ENCODE measurements at places on chromosomes 3 and 15. TPM values are rescaled to one million over a fixed set of nuclear protein-coding genes. Genes with fewer than 3 reads are reported as not detected.
A peak's percentile ranks its signal among the peaks of the same experiment; 100 is the strongest.

CTXND1 gene
- total RNA-seq, result not detected

TGM4 gene
- not detected for total RNA-seq

ZNF660 gene
- total RNA-seq, result 2.0 TPM

C3orf49 gene
- total RNA-seq, result not detected

COLQ gene
- total RNA-seq, result 1.8 TPM

FETUB gene
- not detected for total RNA-seq

TMCO5A gene
- 0.49 TPM for total RNA-seq

SI gene
- not detected for total RNA-seq

CNTN3 gene
- total RNA-seq, result 0.74 TPM

COL8A1 gene
- 24.3 TPM for total RNA-seq

DNA sequence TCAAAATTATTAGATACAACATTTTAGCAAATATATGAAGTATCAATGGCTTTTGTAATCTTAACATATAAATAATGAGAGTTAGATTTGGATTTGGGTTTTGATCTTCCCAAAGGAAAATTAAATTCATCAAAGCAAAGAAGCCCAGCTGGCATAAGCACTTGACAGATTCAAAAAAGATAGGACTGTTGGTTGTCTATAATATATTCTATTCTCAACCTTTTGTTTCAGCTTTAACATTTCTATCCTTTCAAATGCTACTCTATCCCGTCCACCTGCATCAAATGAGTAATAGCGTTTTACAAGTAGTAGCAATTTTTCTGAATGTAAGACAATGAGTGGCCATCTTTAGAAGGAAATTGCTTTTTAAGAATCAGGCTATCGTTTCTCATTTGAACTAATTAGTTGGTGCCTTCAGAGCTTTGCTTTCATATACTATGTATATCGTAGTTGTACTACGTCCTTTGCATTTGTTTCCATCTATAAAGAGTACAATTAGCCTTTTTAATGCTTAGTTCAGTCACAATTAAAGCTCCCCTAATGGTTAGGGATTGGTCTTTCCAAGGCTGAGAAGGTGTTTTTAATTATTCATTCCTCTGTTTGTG, 278.0 kb downstream of the UBE2E2 start:
- no peak for DNase-seq

- DNase-seq, result peak; percentile 32
These were observed 674 bp downstream of the SERP1 start for GRCh38 chr3:150545419-150546225.

GRCh38 chr3:71438904-71439303, 144.6 kb downstream of the FOXP1 start:
- DNase-seq, result no peak

DNA sequence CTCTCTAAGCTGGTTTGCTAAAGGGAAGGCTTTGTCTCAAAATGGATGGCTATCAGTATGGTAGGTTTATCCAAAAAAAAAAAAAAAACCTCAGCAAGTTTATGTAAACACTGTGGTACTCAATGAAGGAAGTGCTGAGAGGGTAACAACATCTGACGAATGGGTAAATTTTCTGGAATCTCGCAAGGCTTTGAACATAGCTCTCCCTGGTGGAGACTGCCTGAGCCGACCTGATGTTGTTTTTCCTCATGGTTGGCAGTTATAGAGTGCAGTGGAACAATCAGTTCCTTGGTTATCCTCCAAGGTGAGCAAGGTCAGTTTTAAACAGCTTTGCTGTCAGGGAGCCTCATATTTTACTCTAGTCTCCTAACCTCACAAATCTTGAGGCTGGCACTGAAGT, 94.6 kb downstream of the ZPLD1 start:
- peak; percentile 26 for DNase-seq

- DNase-seq, result no peak
These were observed 1.4 kb downstream of the MTMR10 start for GRCh38 chr15:30990036-30990435.

DNA sequence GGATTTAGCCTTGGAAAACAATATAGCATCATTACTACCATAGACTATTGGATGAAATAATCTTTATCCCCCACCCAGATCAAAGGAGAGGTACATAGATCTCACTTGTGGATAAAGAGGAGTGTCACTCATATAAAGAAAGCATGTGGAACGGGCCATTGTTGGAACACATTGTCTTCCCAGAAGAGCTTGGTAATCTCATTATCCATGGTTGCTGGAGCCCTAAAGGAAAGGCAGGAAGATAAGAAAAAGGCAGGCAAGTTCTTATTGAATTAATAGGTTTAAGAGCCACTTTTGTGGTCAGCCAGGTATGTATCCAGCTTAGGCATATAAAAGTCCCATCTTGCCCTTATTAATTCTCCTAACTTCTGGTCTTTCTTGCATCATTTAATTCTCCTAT, 659.1 kb downstream of the GRM7 start:
- no peak for DNase-seq

DNA sequence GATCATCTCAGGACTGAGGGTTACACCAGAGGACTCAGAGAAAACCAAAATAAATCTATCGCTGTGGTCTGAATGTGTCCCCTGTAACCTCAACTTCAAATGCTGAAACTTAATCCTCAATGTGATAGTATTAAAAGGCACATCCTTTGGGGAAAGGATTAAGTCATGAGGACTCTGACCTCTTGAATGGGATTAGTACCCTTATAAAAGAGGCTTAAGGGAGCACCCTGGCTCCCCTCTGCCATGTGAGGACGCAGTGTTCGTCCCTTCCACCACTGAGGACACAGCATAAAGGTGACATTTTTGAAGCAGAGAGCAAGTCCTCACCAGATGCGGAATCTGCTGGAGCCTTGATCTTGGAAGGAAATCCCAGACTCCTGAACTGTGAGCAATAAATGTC, 39.5 kb downstream of the SRPRB start:
- no peak for DNase-seq

- no peak for DNase-seq
These were observed 52.8 kb downstream of the ATP8B4 start for GRCh38 chr15:50066202-50066601.

GRCh38 chr3:65170390-65171042, 482.7 kb upstream of the ADAMTS9 start:
- peak; percentile 87 for DNase-seq

DNA sequence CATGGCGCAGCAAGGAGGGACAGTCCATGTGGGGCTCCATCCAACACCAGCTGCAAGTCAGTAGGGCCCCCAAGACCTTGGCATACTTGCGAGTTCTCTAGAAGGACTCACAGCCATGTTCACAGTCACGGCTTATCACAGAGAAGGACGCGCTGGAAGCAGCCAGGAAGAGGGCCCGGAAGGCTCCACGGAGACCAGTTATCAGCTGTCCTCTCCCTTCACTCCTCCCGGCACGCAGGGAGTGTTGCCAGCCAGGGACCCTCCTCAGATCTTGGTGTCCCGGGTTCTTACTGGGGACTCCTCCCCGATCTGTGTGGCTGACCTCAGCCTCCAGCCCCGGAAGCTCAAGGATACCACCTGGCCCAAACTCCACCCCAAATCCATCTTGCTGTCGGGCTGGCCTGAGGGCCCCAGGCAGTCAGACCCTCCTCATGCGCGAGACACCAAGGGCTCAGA, 68.0 kb downstream of the SLTM start:
- DNase-seq, result peak; percentile 17

- DNase-seq, result no peak
These were observed 449.9 kb downstream of the OTOL1 start for GRCh38 chr3:161946443-161946960.

DNA sequence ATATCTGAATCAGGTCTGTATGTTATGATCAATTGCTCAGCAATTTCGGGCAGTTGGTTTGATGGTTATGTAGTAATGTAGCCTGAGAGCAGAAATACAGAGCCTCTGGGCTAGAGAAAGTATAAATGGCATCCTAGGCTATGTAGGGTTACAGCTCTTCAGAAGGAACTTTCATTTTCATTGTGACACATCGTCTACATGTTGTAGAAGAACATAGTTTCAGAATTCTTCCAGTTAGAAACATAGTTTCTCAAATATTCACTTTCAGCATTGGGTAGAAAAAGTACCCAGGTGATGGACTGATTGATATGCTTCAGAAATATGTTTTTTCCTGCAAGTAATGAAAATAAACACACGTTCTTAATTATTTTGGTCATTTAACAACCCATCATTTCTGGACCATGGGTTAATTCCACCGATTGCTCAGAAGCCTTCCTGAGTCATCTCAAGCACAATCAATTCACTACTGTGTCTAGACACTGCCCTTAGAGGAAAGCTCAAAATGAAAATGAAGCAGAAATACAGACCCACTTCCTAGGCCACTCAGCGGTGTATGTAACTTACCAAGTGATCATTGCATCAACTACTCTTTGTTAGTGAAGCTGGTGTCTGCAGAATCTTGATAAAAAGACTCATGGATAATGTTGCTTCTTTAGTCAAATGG, 88.8 kb upstream of the TSEN2 start:
- peak; percentile 20 for DNase-seq

DNA sequence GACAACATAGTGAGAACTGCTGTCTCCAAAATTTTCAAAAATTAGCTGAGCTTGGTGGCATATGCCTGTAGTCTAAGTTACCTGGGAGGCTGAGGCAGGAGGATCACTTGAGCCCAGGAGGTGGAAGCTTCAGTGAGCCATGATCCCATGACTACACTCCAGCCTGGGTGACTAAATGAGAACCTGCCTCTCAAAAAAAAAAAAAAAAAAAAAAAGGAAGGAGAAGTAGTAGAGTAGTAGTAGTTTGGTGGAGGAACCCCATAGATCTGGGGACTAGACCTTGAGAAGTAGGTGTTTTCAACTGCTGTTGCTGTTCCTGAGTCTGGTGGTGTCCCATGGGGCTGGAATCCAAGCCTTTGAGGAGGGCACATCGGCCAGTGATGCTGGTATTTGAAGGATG, 38.4 kb upstream of the UBE2E2 start:
- DNase-seq, result no peak

DNA sequence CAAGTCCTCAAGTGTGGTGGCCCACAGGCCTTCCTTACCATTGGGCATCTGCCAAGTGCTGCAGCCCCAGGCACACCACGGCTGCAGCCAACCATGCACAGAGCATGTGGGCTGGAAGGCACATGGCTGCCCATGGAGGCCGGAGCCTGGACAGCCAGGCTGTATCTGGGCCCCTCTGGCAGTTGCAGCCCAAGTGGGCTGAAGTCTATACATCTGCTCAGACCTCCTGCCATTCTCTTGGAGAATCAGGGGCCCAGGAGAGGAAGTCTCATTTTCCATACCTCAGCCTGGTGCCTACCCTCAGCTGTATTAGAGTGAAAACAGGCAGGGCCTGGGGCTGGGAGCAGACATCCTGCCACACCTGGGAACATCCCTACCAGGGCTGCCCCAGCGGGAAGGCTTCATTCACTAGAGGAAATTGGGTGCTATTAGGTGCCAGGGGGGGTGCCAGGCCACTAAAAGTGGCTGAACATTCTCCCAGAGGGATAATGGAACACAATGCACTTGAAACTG, 48.0 kb upstream of the SLCO2A1 start:
- DNase-seq, result no peak

DNA sequence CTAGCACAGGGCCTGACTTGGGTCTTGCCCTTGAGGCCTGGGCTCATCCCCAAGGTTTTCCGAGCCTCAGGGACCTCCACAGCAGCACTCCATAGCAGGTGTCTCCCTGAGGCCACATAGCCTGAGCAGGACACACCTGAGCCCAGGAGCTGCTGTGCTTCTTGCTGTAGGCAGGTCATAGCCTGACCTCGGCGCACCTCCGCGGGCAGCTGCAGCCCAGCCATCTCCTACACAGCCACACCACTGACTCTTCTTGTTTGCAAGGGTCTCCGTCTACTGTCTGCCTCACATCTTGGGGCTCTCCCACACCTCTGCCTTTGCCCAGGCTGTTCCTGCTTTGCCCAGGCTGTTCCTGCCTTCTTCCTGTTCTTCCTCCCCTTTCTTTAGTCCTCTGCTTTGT, 224.8 kb downstream of the SLCO3A1 start:
- no peak for DNase-seq

GRCh38 chr15:32120577-32121383, 90.5 kb downstream of the CHRNA7 start:
- DNase-seq, result no peak

DNA sequence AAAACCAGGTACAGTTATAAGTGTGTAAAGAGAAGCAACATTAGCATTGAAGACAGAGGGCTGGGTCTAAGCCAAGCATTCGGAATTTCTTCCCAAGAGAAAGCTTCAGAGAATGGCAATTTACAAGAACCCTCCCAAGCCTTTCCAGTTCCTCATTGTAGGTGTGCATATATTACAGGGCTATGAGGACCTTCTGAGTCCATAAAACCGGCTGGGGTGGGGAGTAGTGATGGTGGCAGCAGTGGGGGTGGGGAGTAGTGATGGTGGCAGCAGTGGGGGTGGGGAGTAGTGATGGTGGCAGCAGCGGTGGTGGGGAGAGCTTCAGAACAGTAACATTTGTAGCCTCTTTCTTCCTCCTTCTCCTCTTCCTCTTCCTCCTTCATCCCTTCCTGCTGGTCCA, 368.7 kb upstream of the UMPS start:
- DNase-seq, result no peak

GRCh38 chr3:153274561-153274960, 112.5 kb downstream of the RAP2B start:
- DNase-seq, result no peak

GRCh38 chr3:194686414-194686815, 732 bp downstream of the FAM43A start:
- DNase-seq, result no peak

- DNase-seq, result no peak
These were observed 665.9 kb downstream of the SQOR start for GRCh38 chr15:46300716-46301115.

- peak; percentile 56 for DNase-seq
These were observed 1.3 kb downstream of the SLC6A6 start for GRCh38 chr3:14403619-14404155.

GRCh38 chr3:13065727-13066126, 7.5 kb downstream of the IQSEC1 start:
- no peak for DNase-seq

- peak; percentile 42 for DNase-seq
These were observed 135.0 kb upstream of the COL8A1 start for GRCh38 chr3:99503350-99503749.

GRCh38 chr15:45050587-45050986, 27.6 kb downstream of the SORD start:
- DNase-seq, result no peak

DNA sequence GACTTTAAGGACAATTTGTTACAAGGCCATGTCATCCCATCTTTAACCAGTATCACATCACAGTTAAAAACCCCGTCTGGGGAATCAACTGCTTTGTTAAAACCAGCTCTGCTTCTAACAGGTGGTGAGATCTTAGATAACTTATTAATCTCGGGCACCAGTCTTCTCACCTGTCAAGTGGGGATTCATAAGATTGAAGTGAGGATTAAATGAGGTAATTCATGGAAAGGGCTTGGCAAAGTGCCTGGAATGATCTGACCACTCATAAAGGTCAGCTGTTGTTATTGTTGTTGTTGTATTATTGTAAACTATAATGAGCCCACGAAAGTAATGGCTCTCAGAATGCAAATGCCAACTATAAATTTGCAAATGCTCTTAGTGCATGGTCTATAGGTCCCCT, 30.1 kb upstream of the SLC24A5 start:
- DNase-seq, result no peak

GRCh38 chr3:152094406-152094805, 174.3 kb upstream of the MBNL1 start:
- peak; percentile 26 for DNase-seq
